CD4-positive, alpha-beta T cell treated with Interleukin-15 for 4 hours (primary cell): ENCODE measurements at places on chromosomes 4 and X.
A peak's percentile ranks its signal among the peaks of the same experiment; 100 is the strongest.

DNA sequence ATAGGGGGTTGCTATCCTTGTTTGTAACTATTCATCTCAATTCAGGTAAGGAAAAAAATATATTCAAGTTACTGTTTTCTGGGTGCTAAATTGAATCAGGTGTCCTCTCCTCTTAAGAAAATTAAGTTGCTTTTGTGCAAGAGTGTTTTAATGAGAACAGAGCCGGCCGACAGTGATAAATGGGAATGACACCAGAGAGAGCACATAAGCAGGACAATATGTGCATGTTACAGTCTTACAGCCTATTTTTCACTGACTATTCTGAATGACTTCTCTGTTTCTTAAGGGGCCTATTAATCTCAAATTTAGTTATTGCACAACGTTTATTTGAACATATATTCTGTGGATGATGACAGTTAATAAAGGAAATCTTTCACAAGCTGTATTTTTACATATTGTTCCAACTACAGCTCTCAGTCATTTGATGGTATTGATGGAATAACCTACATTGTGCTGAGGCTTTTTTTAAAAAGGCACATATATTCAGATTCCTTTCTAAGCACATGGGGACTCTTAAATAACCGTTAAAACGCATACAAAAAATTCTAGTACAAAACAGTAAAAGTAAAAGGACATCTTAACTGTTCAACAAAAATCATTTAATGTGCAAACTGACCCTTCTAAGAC, 68.4 kb downstream of the SLC10A7 start:
- DNase-seq = no peak

- DNase-seq = peak; percentile 65
Observed at GRCh38 chr4:113899271-113900070, 80.0 kb downstream of the ARSJ start.

- DNase-seq = peak; percentile 28
Observed at GRCh38 chrX:120456973-120457372, 12.1 kb downstream of the LAMP2 start.

- DNase-seq = no peak
Observed at GRCh38 chr4:73223258-73223650, 35.3 kb downstream of the ANKRD17 start.

- peak; percentile 80 for DNase-seq
Observed at GRCh38 chrX:2696698-2697215, 5.7 kb downstream of the CD99 start.

- DNase-seq = no peak
Observed at GRCh38 chr4:160265836-160266235, 1163.0 kb downstream of the RAPGEF2 start.

DNA sequence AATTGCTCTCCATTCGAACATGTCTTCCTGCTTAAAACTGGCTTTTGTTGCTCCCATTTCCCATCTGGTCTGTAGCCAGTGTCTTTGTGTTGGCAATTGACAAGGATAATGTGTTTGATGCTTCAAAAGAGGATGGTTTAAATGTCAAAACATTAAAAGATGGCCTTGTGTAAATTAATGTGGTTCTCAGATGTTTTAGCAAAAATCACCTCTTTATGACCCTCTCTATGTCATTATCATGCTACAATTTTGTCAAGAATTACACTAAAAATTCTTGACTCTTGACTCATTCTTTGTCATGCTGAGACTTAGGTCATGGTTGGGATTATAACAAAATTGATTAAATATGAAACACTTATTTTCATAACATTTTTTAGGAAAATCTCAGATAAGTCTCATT, 47.4 kb downstream of the TMEM131L start:
- DNase-seq = no peak

- DNase-seq = no peak
Observed at GRCh38 chr4:153655002-153655541, 29.0 kb upstream of the TLR2 start.

- DNase-seq = no peak
Observed at GRCh38 chrX:130253916-130254315, 14.8 kb downstream of the ZNF280C start.

DNA sequence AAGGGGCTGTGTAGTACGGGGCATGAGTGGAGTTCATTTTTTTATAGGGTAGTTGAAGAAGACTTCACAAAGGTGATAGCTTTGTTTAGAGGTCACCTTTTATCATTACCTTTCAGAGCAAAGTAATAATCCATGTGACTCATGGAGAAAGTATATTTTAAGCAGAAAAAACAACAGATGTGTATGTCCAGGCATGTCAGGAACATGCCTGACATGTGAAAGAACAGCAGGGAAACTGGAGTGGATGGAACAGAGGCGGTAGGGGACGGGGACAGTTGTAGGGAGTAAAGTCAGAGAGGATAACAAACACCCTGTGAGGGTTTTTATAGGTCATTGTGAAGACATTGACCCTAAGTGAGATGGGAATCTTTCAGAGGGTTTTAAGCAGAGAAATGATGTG, 107.6 kb downstream of the USP9X start:
- DNase-seq = no peak

GRCh38 chr4:189436207-189436606, 504.5 kb upstream of the FRG1 start:
- no peak for DNase-seq

DNA sequence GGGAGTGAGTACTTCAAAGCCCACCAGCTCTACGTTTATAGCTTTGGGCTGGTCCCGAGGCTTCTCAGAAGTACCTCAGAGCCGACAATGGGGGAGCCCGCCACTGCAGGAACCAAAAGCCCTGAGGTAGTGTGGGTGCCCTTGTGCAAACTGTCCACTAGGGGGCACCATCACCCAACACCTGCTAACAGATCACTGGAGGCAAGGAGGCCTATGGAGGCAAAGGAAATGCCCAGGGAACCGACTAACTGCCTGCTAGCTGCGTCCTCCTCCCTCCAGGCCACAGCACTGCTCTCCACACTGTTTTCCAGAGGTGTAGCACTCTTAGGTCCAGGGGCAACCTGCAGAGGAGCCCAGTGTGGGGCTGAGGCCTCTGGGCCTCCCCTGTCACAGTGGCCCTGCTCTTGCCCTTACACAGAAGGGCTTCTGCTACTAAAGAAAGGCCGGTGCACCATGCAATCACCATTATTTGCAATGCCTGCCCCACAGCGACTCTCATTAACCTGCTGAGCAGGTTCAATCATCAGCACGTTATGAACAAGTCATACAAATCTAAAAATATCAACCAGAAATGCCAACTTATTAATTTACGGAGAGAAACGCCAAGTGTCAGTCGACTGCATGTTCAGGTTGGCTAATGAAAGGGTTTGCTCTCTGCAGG, 159.1 kb downstream of the NSUN7 start:
- DNase-seq = peak; percentile 58

DNA sequence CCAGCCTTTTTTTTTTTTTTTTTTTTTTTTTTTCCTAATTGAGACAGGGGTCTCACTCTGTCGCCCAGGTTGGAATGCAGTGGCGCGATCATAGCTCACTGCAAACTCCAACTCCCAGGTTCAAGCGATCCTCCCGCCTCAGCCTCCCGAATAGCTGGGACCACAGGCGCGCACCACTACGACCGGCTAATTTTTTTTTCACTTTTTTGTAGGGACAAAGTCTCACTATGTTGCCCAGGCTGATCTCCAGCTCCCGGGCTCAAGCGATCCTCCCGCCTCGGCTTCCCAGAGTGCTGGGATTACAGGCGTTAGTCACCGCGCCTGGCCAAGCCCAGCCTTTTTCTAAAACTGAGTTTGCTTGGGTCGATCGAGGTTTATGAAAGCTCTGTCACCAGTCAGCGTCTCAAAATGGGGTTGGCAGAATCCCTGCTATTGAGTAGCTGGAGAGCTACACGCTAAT, 1.3 kb upstream of the OTUD5 start:
- DNase-seq = no peak

DNA sequence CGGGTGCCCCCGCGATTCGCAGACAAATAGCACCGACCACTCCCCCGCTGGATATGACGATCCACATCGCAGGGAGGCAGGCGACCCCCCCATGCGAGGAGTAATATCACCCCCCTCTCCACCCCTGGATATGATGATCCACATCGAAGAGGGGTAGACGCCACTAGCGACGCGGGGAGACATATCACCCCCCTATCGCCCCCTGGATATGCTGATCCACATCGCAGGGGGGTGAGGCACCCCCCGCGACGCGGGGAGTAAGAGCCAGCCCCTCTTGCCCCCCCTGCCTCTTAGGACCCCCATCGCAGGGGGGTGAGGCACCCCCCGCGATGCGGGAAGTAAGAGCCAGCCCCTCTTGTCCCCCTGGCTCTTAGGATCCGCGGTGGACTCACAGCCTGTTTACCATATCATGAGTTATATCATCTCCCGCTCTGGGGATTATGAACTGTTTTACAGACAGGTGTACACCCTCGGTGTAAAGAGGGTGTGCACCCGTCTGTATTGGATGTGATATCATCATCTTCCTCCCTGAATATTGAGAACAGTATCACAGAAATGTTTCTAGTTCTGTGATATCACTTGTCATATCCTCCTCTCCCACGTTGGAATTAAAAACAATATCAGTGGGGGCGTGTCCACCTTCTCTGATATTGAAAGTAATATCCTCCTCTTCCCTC, 22.7 kb upstream of the DRD5 start:
- DNase-seq = no peak

DNA sequence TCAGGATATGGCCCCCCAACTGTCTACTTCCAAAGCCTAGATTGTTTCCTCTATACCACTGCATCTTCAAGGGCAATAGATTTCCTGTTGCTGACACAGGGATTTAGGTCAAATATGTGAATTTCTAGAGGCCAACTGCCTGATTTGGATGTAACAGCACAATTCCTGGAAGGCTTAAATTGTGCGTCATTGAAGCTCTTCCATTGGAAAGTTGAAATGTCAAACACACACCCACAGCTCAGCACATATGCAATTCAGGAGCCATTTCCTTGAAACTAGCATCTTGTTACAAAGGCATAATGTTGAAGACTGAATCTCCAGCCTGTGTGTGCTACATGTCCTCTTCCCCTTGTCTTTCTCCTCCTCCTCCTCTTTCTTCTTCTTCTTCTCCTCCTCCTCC, 158.6 kb downstream of the STK32B start:
- no peak for DNase-seq

DNA sequence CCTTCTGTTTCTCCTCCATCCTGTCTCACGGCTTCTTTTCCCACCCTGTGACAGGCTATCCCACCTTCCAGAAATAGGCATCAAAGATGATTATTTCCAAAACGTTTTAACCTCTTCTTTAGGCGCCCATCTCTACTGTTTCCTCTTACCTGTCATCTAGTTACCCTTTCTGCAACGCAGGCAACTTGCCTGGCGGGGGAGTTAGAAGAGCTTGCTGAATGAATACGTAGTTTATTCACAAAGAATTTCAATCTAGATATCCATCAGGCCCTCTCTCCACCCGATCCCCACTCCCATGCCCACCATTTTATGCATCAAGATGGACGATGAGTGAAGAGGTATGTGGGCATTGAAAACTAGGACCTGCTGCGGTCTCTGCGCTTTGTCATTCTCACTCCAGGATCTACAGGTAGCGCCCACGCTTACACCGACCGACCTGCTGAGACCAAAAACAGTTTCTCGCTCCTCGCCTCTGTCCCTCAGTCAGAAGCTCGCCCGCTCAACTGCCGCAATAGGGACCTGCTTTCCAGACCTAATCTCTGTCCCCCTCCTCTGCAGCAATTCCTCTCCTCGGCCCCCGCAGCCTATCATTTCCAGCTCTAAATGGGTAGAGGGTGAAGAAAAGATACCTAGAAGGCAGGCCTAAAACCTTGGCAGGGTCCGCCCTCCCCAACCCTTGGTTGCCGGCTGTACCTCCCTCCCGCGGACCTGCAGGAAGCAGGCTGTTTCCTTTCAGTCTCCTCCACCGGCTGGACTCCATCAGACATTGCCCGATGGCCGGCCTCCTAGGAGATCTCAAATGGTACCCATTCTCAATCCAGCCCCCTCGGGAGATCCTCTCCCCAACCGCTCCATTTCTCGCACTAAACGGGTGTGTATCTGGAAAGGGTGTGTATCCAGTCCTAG, 624 bp downstream of the BEX5 start:
- peak; percentile 10 for DNase-seq

GRCh38 chr4:108830509-108831244, 67.8 kb upstream of the ETNPPL start:
- no peak for DNase-seq

- DNase-seq = no peak
Observed at GRCh38 chrX:24133312-24133711, 16.2 kb upstream of the ZFX start.

DNA sequence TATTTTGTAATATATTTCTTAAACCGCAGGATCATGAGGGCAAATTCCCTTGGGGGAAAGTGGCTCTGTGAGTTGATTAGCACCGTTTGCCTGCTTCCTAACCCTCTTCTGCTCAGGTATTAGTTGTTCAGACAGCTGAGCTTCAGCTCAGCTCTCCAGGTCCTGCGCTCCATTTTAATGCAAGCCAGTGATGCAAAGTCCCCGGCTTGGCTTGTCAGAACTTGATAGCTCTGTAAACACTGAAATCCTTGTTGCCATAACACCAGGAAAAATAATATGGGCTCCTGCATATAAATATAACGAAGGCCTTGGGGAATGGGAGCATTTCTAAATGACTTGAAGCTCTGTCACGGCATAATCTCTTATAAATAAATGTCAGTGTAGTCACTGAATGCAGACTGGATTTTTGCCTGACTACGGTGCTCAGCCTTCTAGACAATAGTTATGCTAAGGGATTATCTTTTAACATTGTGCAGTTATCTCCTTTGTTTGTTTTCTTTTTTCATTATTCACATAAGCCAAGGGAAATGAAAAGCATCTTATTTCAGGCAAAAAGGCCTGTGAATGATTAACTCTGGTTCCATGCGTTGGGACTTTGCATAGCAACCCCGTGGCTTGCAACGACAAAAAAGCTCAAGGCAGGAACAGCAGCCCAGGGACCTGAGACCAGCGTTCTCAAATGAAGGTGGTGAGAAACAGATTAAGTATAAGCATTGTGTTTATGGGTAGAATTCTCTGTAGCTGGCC, 253.2 kb downstream of the SPRY1 start:
- no peak for DNase-seq

DNA sequence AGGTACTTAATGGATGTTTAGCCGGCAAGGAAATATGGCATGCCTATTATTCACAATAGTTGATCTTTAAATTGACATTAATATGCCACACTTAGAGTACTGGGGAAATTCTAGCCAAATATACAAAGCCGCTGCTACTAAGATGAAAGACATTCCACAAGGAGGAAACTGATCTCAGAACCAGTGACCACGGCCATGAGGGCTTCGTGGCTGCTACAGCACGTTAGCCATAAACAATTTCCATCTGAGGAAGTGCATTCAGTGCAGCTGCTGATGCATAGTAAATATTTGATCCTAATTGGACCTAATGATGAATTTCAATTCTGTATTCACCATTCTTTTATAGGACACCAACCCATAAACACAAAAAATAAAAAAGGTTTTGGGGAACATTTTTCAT, 59.1 kb downstream of the SORBS2 start:
- DNase-seq = no peak
